GM04503 (cell line): ENCODE measurements at places on chromosomes 7 and 10.

- DNase-seq, result no peak
These were observed 79.2 kb downstream of the HGF start for GRCh38 chr7:81690688-81691087.

GRCh38 chr10:26384600-26384999 is 53.5 kb upstream of the APBB1IP start:
- DNase-seq, result no peak

GRCh38 chr7:131027287-131027773 is 293.3 kb upstream of the KLF14 start:
- DNase-seq, result peak; percentile 94

DNA sequence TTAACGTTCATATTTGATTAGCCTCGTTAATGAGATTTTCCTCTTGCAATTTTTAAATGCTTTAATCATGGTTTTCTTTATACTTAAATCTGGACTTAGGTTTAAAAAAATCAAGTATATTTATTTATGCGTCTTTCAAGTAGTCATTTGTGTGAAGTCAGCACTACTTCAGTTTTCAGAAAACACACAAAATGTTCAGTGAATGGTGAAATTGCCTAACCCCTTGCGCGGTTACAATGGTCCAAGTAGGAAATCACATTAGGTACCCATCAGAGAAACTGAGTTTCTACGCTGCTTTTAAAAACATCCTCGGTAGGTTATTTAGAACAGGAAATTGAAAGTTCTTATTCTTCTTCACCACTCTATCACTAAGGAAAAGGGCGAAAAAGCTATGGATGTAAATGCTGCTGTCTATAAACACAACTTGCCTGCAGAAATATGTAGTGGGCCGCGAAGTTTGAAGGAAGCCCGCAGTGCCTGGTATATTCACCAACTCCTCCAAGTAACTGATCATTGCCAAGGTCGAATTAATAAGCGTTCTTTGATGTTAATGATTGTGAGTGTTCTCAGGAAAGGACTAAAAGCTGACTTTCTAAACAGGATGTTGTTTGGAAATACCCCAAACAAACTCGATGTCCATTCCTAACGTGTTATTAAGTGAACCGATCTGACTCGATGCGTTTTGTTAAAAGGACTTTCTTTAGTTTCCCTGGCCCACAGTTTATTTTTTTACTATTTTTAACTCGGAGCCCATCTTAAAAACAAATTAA is 1.0 kb downstream of the SYPL1 start:
- no peak for DNase-seq

GRCh38 chr7:155652156-155653114 is 8.0 kb downstream of the RBM33 start:
- DNase-seq, result no peak

DNA sequence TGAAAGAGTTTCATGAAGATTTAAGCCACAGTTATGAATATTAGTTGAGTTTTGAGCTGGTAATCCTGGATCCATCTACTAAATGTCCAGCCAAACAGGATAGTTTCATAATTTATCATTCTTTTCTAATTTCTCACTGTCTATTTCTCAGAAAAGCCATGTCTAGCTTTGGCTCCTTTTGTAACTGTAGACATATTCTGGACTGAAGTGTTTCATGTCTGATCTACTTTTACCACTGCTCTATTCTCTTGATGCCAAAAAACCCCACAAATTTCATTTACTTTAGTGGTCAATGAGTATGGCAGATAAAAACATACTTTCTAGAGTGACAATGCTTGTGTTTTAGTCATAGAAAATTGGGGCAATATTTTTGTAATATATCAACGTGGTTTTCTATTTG is 61.2 kb downstream of the ICA1 start:
- DNase-seq, result no peak

- no peak for DNase-seq
These were observed 9.6 kb downstream of the UBTD1 start for GRCh38 chr10:97508342-97508741.

DNA sequence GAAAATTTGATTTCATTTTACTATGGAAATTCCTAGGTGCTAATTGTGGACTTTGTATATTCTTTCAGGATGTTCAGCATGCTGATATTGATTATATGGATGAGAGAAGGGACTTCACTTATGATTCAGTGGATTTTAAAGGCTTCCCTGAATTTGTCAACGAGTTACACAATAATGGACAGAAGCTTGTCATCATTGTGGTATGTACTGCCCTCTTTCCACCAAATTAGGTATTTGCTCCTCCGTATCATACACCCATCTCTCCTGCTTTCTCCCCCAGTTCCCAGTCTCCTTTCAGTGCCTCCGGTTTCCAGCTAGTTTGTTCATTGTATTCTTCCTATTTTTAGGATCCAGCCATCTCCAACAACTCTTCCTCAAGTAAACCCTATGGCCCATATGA is 34.6 kb downstream of the MGAM start:
- no peak for DNase-seq

DNA sequence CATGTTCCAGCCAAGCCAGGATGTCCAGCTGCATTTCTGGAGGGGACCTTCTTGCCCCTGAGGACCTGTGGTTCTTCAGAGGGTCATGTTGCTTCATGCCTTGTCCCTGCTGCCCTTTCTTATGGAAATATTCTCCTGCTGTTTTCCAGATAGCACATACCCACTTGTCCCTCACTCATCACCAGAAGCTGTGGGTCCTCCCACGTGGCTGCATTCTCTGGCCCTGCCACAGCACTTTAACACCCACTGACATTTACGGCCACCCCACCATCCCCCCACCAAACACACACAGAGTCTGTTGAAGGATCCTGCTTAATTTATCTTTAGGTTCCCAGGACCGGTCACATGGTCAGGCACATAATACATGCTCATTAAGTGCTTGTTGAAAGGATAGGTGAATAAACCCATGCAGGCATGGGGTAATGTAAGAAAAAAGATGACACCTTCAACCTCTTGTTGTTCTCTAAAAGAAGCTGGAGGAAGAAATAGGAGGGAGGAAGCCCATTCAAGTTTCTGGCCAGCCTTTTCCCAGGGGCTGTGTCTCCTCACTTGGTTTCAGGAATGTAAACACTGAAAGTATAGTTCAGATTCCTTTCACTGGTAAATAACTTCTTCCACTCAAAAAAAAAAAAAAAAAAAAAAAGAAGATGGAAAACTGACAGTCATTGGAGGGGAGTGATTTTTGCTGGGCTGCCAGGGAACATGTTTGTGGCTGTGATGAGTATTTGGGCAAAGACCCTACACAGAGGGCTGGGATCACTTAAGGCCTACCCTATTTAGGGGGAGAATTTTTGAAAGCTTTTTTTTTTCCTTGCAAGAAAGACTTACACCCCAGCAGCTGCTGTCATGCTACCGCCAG is 19.8 kb upstream of the BMPER start:
- no peak for DNase-seq
